Diencephalon (tissue), 1 donor: ENCODE measurements at places on chromosomes 1 and 21. TPM values are rescaled to one million over a fixed set of nuclear protein-coding genes. Genes with fewer than 3 reads are reported as not detected.

Gene NKAIN1
- total RNA-seq, result 29.5 TPM

Gene HSPA6
- total RNA-seq, result 1.2 TPM

Gene SPTA1
- total RNA-seq, result 0.92 TPM

Gene RRP15
- 15.7 TPM for total RNA-seq

Gene MYOG
- not detected for total RNA-seq

Gene ZFP69B
- 10.6 TPM for total RNA-seq

Gene TNFRSF9
- total RNA-seq, result under 0.01 TPM

Gene TCHHL1
- not detected for total RNA-seq

Gene UBL4B
- not detected for total RNA-seq

Gene NTMT2
- not detected for total RNA-seq

Gene TRPM2
- total RNA-seq, result 9.2 TPM

Gene MATN1
- total RNA-seq, result 0.46 TPM

Gene AVPR1B
- 0.23 TPM for total RNA-seq

Gene JAM2
- 20.8 TPM for total RNA-seq

Gene PLEKHA6
- total RNA-seq, result 23.1 TPM

Gene SPATA21
- total RNA-seq, result not detected
